ENCODE measurements at places on chromosomes 2 and 18.

DNA sequence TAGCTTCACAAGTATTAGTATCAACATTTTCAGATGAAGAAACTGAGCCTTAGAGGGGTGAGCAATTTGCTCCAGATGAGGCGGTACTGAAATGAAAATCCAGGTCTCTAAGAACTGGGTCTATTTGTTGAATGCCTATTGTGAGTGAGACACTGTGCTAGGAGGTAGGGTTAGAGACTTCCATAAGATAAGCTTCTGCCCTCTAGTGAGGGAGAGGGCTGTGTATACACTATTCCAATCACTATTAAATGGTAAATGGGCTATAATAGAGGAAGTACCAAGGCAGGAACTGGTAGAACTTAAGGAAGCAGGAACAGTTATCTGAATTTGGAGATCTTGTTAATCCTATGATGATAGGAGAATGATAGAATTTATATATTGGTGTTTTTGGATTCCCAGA, 23.6 kb upstream of the GLS start:
- DNase-seq = peak; percentile 1

GRCh38 chr2:41618754-41619153, 429.1 kb upstream of the PKDCC start:
- no peak for DNase-seq

- no peak for DNase-seq
Measured at GRCh38 chr2:120438301-120439066, 92.5 kb downstream of the INHBB start.

DNA sequence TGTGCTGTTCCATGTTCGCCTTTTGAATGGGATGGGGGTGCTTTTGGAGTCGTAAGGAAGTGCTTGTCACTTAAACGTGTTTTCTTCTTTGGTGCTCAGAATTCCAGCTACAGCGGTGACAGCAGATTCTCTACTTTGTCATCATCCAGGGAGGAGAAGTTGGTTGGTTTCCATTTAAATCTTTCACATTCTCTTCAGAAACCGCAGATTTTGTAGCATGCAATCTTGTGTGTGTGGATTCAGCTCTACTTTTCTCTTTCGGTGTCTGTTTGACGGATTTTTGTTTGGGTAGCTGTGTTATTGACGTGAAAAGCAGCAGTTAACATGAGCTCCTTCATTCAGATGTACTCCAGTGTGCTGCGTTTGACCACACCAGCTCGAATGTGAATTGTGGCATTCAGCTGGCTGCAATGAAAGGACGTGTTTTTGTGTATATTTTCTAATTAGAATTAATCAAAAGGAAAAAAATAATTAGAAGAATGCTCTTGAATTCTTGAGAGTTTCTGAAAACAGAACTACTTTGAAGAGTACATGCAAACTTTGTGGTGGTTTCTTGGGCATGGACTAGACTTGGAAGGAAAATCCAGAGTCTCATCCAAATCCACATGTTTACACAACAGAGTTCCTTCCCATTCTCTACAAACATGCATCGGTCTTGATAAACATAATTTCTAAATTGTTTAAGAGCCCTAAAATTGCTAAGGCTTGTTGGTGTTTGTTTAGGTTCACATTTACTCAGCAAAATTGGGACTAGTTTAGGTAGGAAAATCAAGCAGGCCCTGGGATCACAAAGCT, 68.7 kb upstream of the RBM44 start:
- DNase-seq = no peak

GRCh38 chr2:35462226-35462998, 893.2 kb upstream of the CRIM1 start:
- DNase-seq = no peak

DNA sequence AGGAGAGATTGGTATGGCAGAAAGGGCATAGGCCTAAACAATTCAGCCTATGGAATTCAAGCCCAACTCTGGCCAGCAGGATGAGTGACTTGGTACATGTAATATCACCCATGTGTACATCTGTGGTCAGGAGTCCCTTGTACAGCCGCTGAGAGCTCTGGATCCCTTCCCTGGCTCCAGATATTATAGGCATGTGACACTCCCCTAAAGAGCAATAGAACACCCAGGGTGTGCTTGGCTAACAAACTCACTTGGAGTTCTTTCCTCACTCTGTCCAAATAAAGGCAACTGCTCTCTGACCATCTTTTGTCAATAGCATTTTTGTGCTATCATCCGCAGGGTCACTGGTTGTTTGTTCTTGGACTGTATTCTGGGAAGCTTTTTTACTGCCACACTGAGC, 197.4 kb upstream of the NCKAP5 start:
- no peak for DNase-seq

DNA sequence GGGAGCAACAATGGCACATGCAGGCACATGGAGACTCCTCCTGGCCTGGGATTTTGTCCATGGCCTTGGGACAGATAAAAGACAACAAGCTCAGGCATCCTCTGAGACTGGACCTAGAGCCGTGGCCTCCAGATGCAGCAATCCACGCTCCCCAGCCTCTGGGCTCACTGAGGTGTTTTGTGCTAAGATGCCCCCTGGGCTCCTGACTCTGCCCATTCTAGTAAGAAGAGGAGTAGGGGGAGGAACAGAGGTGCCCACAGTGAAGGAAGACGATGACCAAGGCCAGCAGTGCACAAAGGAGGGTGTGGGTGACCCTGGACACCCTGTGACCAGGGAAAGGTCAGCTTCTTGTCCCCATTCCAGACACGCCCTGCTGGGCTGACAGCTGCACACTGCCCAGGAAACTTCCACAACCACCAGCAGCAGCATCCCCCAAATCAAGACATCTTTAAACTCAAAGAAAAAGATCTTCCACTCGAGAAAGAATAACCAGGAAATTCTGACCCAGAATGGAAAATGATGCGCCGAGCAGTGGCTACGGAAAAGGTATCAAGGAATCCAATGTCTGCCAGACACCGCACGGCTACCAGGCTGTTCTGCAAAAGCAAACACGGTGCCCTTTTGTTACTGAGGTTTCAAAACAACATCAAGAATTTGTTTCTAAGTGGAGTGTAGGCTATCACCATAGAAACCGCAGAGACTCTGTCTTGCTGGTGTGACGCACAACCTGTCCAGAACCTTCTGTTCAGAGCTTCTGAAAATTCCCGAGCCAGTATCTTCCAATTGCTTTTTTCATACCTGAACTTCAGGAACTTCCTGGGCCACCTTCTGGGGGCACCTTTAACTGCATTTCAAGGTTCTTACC, 65.5 kb downstream of the ZNF516 start:
- DNase-seq = no peak

- DNase-seq = no peak
Measured at GRCh38 chr2:13616059-13616458, 899.3 kb downstream of the TRIB2 start.

DNA sequence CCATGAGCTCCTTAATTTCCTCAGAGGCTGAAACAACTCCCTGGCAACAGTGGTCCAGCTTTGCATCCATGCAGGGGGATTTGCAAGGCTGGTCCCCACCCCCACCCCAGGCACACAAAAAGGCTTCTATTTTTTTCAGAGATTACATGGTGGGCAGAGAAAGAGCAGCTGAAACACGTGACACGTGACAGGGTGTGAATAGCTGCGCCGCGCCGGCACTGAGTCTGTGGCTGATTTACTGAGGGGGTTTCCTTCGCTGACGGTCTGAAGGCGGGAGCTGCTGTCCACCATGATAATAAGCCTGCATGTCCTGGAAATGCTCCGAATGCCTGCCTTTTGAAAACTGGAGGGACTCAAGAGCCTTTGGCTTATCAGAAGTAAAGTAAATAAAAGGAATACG, 50.7 kb upstream of the APCDD1 start:
- no peak for DNase-seq

DNA sequence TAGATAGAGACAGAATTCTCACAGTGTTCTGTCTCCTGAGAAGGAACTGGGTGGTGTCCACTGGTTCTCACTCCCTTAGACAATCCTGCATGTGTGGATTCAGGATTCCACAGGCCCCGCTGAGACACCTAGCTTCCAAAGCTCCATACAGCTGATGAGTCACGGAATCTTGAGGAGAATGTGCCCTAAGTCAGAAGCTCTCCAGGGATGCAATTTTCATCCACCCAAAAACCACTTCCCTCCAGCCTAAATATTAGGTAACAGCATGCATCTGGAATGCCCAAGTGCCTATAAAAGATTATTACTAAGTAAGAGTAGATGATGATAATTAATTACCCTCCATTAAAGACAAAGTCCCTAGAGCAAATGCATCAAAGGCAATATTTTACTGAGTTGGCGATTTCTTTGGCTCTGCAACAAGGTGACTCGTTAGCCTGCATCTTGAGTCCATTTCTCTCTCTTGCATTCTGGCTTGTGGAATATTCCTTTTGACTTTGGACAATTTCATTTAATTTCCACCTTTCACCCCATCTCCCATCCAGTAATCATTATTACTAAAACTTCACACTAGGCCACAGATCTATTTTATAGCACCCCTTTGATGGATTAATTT, 475.1 kb downstream of the TNS1 start:
- no peak for DNase-seq

DNA sequence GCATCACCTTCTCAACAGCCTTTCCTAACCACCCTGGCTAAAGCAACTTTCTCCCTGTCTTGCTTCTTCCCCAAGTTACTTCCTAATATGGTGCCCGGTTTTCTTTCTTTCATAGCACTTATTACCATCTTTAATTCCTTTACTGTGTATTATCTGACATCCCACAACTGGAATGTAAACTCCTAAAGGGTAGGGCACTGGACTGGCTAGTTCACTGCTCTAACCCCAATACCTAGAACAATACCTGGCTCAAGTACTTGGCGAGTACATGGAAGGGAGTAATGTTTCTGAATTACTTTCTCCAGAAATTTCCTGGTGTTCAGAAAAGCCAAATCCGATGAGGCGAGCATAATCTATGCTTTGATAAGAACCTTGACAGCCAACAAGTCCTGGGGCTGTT, 22.7 kb upstream of the RNF103 start:
- no peak for DNase-seq

DNA sequence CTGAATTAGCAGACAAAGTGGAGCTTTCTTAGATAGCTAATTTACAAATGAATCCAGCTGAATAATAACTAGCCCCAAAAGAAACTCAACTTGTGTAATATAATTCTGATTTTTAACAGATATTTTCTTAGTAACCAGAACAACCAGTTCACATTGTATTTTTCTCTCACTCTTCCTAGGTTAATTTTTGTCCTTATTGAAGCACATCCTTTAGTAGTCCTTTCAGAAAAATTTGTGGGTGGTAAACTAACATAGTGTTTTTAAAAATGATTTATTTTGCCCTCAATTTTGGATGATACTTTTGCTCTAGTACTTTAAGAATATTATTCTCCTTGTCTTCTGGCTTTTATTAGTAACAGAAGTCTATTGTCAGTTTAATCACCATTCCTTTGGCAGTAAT, 190.6 kb upstream of the SLC39A10 start:
- DNase-seq = no peak
